ENCODE measurements at places on chromosomes 5 and 9.

DNA sequence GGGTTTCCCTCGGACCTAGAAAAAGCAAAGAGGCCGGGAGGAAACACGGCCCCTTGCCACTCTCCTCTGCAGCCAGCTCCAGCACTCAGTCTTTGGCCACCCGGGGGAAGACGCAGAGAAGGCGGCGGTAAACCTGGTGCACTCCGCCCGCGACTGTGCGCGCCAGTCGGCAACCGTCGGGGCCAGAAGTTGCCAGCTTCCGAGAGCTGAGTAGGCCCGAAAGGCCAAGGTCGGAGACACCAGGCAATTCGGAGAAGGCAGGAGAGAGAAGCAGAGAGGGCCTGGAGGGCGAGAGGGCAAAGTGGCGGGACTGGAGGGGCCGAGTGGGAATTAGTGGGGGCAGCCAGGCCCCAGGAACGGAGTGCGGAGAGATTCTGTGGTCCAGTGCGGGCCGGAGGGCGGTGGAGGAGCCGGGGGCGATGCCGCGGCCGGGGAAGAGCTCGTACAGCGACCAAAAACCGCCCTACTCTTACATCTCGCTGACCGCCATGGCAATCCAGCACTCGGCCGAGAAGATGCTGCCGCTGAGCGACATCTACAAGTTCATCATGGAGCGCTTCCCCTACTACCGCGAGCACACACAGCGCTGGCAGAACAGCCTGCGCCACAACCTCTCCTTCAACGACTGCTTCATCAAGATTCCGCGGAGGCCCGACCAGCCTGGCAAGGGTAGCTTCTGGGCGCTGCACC is at the start of gene FOXB2:
FOXB2 (plus strand) TSS at position 420 of the 690 bp plus-strand sequence; CDS start at position 420, 0 bp downstream.
- H3K27ac ChIP-seq: no peak within 1 kb of the TSS
- DNase-seq: peak; percentile 40
- H3K36me3 ChIP-seq: no peaks in the 10 kb centered on the region

GRCh38 chr5:163565931-163566608 is 60.7 kb downstream of the MAT2B start:
- H3K27ac ChIP-seq: no peak overlapping the region
- H3K27me3 ChIP-seq: peaks cover 2% of the 10 kb centered on the region
- peak overlapping the region; percentile 26 for H3K4me3 ChIP-seq
- H3K36me3 ChIP-seq: no peaks in the 10 kb centered on the region

GRCh38 chr5:38452201-38452600 is 104.2 kb downstream of the LIFR start:
- no peak overlapping the region for H3K4me3 ChIP-seq
- H3K27me3 ChIP-seq: no peaks in the 10 kb centered on the region
- H3K36me3 ChIP-seq: no peaks in the 10 kb centered on the region
- no peaks in the 10 kb centered on the region for H3K4me1 ChIP-seq

DNA sequence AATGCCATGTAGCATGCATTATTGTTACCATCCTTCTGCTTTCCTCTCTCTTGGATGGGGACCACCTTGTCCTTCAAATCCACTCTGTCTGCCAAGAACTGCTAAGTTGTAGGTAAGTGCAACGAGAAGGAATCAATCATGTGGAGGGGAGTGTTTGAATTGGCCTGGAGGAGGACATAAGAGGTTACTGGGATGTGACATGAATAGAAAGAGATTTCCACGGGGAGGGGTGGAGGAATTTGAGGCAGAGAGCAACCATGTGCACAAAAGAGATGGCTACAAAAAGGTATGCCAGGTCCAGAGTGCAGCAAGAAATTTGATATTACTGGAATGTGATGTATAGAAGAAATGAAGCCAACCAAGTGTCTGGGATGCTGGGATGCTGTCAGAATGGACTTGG is 648.9 kb upstream of the KLF4 start:
- no peaks in the 10 kb centered on the region for H3K4me1 ChIP-seq
- no peaks in the 10 kb centered on the region for H3K36me3 ChIP-seq
- no peak overlapping the region for H3K27ac ChIP-seq
- no peak for DNase-seq

DNA sequence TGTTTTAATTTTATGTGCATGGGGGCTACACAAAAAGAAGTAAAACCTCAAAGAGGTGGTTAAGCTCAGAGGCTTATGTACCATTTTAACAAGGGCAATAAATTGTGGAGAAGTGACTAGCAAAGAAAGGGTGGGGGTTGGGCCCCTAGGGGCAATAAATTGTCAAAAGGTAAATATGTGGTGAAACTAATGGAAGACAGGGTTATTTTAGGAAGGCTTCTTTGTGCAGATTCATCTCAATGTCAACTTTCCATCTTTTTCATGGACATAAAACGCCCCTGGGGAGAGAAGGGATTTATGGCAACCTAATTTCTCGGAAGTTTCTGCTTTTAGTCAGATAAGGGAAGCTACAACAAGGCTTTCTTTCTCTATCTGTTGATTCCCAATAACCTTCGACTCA is 42.5 kb upstream of the GOLM1 start:
- H3K27me3 ChIP-seq: no peaks in the 10 kb centered on the region
- H3K36me3 ChIP-seq: no peaks in the 10 kb centered on the region
- H3K4me3 ChIP-seq: no peak overlapping the region

DNA sequence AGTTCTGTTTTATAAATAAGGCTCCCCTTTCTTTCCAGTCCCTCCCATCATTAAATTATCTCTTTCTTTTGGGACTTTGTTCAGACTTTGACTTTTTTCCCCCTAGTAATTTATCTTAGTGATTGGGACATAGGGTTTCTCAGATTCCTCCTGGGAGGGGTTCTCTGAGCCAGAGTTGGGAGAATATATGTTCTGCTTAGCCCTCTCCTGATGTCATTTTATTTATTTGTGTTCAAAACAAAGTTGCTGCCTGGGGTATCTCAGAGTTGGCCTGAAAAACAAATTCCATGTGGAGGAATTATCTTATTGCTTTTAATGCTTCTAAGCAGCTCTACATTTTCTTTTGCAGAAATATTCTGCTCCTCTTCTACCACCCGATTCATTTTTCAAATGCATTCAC is 211.0 kb downstream of the PCSK5 start:
- no peaks in the 10 kb centered on the region for H3K27me3 ChIP-seq
- no peaks in the 10 kb centered on the region for H3K36me3 ChIP-seq
- H3K4me1 ChIP-seq: no peaks in the 10 kb centered on the region
- DNase-seq: no peak
- no peak overlapping the region for H3K4me3 ChIP-seq
- no peak overlapping the region for H3K27ac ChIP-seq

DNA sequence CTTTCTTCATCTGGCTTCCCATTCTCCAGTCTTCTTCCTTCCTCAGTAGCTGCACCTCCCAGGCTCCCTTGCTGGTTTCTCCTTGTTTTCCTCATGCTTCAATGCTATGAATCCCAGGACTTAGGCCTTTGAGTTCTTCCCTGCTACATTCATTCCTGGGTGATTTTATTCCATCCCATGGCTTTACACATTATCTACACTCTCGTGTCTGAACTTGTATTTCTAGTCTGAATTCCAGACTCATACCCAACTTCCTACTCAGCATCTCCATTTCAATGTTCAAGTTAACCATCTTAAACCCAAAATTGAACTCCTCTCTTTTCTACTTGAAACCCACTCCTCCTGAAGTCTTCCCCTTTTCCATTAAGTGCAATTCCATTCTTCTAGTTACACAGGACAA is 20.0 kb downstream of the SLC24A2 start:
- DNase-seq: no peak
- no peaks in the 10 kb centered on the region for H3K27me3 ChIP-seq
- no peaks in the 10 kb centered on the region for H3K4me1 ChIP-seq
- H3K27ac ChIP-seq: no peak overlapping the region
- no peak overlapping the region for H3K4me3 ChIP-seq
- no peaks in the 10 kb centered on the region for H3K36me3 ChIP-seq
